Stimulated activated CD4-positive, alpha-beta T cell treated with anti-CD3 and anti-CD28 coated beads, Interleukin-1b, Interleukin-23, amount 100 ng/mL, for 48 hours (primary cell): ENCODE measurements at places on chromosomes 11 and 22.

DNA sequence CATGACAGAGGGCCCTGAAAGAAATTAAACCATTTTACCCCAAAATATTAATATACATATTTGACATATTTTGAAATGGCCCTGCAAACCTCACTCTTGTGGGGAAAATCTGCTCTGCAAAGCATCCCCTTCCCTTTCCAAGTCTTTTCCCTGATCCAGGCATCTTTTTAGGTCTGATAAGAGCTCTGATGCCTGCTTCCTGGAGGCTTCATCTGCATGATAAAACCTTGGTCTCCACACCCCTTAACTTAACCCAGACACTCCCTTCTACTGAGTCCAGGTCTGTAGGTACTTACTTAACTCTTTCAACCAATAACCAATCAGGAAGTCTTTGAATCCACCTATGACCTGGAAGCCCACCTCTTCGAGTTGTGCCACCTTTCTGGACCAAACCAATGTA is 1.8 kb upstream of the LGALS12 start:
- DNase-seq, result no peak

GRCh38 chr11:2199466-2200341 is 28.1 kb upstream of the TH start:
- DNase-seq, result no peak

DNA sequence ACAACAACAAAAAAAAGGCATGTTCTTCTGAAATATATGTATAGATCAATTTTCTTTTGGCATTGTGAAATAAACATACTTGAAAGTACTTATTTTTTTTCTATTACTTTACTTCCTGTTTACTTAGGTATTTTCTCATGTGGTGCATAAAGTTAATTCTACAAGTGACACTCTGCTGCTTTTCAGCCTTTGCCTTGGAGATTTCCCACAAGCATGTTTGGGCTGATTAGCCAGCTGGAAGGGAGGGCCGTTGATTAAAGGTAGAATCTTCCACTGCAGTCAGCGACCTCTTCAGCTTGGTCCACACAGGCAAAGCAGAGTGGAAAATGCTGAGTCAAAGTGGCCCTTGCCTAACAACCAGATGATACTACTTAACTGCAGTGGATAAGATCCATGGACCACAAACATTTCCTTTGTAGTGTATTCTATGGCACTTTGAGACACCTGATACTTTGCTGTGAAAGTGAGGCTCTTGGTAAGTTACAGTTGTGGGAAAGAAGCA is 176.0 kb downstream of the ARHGAP42 start:
- DNase-seq, result no peak

DNA sequence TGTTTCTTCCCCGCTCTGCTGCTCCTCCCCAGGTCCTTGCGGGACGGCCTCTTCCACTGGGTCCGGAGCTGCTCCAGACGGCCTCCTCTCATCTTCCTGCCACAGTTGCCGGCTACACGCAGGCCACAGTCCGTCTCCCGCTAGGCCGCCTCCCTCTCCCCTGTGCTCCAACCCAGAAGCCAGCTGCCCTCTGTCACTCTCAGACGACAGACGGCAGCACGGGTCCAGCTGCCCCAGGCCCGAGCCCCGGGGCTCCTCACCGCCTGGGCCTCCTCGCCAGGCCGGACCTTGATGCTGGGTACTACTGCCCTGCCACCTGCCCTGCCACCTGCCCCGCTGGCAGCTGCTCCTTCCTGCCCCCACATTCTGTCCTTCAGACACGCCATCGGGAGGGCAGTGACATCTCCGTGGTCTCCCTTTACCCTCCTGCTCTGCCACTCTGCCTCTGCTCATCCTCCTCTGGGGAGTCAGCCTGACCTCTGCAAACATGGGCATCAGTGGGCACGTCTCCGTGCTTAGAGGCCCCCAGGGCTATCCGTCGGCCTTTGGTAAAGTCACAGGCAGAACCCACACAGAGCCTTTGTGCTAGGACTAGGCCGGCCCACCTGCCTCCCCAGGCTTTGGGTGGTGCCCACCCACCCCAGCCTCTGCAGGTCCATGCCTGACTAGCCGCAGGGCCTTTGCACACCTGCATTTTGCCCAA is 43.1 kb upstream of the TH start:
- no peak for DNase-seq

DNA sequence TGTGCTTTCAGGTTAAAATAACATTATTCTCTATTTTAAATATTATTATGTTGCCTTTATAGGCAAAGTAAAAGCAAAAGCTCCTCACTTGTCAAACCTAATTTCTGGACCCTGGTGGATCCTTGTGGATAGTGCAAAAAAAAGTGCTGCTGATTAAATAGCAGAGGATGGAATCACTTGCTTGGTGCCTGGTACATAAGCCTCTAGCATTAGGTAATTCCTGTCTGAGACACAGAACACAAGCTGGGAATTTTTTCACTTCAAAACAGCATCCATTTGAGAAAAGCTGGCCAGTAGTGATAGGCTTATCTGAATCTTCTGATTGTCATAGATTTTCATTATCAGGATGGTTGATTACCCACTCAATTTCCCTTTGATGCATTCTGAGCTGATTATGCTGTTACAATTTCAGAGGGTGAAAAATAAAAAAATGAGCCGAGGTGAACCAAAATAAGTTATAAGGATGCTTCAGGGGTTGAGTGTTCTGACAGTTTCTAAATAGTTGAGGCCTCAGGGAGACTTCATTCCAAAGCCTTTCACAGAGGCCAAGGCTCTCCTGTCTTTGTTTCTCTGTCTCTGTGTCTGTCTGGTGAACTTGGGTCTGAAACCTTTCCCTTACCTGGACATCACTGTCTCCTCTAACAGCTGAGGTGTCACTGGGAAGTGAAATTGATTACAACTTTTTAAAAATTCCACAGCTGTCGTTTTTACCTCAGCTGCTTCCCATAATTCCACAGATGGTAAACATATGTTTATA is 242.9 kb downstream of the NELL1 start:
- DNase-seq, result no peak
